Lung (tissue), 17 donors: ENCODE measurements at places on chromosomes 5 and 9.

DNA sequence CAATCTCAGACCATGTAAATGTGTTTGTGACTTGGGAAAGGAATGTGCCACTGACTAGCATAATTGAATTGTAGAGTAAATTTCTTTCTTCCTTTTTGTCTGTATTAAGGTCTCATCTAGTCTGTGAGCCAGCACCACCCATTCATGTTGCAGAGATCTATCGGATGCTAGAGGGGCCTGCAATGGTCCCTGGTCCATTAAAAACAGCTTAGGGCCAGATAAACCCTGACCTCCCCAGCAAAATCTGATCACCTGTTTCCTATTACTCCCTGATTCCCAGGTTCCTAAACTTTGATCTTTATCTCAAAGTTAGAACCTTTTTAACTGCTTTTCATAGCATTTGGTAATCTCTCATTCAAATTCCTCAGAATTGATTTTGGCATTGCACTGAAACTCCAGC lies 174.5 kb upstream of the POC5 start:
- DNase-seq: no peak

GRCh38 chr9:91117959-91118703 lies 243.6 kb downstream of the AUH start:
- peak; percentile 92 for DNase-seq

- no peak for DNase-seq
Measured at GRCh38 chr5:125612776-125613175, 810.4 kb upstream of the GRAMD2B start.

DNA sequence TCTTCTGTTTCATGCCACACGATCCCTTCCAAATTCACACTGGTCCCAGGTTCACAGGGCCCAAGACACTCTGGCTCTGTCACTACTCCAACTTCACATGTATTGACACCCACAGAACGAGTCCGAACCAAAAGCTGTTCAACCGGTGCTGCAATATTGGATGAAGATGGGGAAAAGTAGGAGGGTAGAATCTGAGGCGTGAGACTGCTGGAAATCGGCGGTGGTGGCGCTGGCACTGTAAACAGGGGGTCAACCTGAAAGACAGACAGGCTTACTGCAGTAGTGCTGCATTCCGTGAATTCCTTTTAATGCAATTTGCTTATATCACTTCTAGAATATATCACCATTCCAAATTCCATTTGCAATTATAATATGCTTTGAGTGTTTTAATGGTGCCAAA lies 45.4 kb downstream of the ZNF608 start:
- no peak for DNase-seq

- DNase-seq: no peak
Measured at GRCh38 chr9:98805506-98806272, 1.8 kb upstream of the GALNT12 start.

GRCh38 chr5:2091921-2092320 lies 209.2 kb upstream of the IRX4 start:
- DNase-seq: no peak

DNA sequence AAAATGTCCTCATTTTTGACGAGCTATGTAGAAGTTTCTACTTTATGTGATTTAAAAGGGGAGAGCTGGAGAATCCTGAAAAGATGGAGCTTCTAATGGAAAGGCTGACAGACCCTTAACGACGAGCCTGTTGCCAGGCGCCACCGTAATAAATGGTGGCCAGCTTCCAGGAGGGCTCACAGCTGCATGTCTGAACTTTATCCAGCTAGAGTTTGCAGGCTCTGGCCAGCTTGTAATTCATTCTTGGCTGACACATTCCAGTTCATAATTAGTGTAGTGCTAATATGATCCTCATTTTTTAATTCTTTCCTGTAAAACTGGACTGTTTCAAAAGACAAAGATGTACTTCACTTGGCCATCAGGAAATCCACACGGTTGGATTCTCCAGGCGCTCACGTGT lies 246.7 kb downstream of the GAS1 start:
- DNase-seq: peak; percentile 96

GRCh38 chr5:114473541-114473940 lies 111.7 kb downstream of the KCNN2 start:
- DNase-seq: peak; percentile 63

- no peak for DNase-seq
Measured at GRCh38 chr5:167790462-167791260, 500.8 kb upstream of the WWC1 start.
